ENCODE measurements at places on chromosomes 3 and 15. TPM values are rescaled to one million over a fixed set of nuclear protein-coding genes. Genes with fewer than 3 reads are reported as not detected.
A peak's percentile ranks its signal among the peaks of the same experiment; 100 is the strongest.

DNA sequence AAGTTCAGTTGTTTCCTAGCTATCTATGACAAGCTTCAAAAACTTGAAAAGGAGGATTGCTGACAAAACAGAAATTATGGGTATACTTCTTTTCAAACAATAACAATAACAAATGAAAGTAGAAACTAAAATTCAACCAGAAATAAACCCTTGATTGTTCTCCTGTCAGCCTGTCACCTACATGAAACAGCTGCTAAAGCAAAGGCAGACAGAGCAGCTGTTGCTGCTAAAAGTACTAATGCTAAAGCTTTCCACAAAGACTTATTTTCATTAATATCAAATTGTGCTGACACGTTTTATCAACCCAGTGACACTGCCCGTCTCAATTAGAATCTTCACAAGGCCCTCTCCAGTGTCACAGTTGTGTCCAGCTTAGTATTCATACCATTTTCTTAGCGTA lies 533.2 kb upstream of the GBE1 start:
- no peak for DNase-seq

GRCh38 chr3:106033654-106034053 lies 164.8 kb upstream of the CBLB start:
- DNase-seq: no peak

- DNase-seq: peak; percentile 75
These were observed 60.2 kb downstream of the IL16 start for GRCh38 chr15:81256916-81257315.

DNA sequence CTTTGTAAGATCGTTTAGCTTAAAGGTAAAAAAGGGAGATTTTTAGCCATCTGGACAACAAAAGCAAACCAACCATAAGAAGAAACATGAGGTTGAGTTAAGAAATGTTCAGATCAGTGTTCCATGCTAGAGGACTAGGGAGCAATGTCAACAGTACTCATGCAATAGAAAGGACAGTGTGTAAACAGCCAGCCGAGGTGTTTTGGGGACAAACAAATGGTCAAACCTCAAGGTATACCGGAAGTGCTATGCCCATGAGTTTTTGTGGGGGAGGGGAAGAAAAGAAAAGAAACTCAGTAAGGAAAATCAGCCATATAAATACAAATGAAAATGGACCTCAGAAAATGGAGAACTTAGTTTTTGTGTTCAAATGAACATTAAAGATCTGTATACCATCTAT lies 289.5 kb upstream of the GRM7 start:
- no peak for DNase-seq

Gene MUSTN1
- not detected for polyA plus RNA-seq

DNA sequence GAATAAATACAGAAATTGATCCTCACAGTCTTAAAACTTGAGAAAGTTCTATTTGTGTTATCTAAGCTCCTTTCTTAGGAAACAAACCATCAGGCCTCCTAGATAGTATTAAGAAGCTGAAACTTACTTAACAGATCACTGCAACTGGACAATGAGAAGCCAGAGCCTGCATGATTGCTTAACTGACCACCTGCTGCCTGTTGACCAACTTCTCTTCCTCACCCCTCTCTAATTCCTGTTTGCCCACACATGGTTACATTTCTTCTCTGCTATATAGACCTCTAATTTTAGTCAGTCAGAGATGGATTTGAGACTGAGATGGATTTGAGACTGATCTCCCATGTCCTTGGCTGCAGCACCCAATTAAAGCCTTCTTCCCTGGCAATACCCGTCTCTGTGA lies 13.5 kb downstream of the CCPG1 start:
- no peak for DNase-seq

Gene FAM107A
- 0.13 TPM for polyA plus RNA-seq

Gene GOLGA8G
- polyA plus RNA-seq: not detected

Gene RBP2
- polyA plus RNA-seq: not detected

DNA sequence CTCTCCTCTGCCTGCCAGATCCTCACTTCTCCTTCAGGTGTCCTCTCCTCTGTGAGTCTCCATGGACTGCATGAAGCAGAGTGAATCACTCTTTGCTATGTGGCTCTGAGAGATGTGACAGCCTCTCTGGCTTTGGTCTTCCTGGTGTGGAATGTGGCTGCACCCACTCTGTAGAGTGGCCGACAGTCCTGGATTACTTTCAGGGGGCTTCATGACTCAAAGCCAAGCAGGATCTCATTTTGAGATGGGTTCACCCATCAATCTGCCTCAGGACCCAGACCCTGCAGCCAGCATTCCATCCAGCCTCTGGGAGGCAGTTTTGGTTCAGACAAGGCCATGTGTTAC lies 221.9 kb upstream of the LYSMD4 start:
- no peak for DNase-seq

Gene PRSS50
- polyA plus RNA-seq: not detected

Gene GOLGA6D
- polyA plus RNA-seq: not detected

Gene CLDN11
- 84.9 TPM for polyA plus RNA-seq

Gene CEMIP
- polyA plus RNA-seq: 134 TPM

DNA sequence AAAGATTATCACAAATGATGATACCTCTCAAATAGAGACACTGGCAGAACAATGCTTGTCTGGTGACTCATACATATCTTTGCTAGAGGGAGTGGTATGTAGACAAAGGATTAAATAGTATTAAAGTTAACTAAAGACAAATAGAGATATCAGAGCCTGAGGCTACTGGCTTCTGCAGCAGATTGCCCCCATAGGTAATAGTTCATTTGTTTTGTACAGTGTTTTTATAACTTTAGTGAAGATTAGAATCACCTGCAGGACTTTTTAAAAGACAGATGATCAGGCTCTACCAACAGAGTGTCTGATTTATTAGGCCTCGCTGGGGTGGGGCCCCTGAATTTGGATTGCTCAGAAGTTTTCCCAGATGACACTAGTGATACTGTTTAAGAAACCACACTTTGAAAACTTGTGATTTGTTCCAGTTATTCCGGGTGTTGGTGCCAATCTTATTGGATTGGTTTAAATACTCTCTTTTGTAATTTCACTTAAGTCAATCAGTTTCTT lies 96.4 kb downstream of the NAALADL2 start:
- peak; percentile 64 for DNase-seq

- DNase-seq: no peak
These were observed 332.1 kb downstream of the VGLL3 start for GRCh38 chr3:86658876-86659275.

Gene PPARG
- polyA plus RNA-seq: 0.49 TPM

GRCh38 chr15:67070150-67070549 lies 4.7 kb downstream of the SMAD3 start:
- DNase-seq: no peak

Gene AADACL2
- not detected for polyA plus RNA-seq

DNA sequence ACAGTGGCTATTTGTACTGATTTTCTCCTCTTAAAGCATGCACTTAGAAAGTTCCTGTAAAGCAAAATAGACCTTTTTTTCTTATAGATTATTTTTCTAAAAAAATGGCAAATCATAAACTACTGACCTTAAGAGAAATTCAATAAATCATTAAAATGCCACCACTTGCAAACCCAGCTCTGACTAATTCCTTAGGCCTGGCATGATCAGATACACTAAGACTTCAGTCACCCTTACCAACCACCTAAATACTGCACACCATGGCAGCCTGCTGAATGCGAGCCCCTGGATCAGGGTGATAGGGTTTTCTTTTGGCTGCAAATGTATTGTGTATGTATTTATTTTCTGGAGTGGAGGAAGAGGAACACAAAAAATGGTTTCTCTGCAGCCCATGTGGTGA lies 370.6 kb upstream of the TBL1XR1 start:
- DNase-seq: peak; percentile 52
